ENCODE measurements at places on chromosomes 2 and 18.

DNA sequence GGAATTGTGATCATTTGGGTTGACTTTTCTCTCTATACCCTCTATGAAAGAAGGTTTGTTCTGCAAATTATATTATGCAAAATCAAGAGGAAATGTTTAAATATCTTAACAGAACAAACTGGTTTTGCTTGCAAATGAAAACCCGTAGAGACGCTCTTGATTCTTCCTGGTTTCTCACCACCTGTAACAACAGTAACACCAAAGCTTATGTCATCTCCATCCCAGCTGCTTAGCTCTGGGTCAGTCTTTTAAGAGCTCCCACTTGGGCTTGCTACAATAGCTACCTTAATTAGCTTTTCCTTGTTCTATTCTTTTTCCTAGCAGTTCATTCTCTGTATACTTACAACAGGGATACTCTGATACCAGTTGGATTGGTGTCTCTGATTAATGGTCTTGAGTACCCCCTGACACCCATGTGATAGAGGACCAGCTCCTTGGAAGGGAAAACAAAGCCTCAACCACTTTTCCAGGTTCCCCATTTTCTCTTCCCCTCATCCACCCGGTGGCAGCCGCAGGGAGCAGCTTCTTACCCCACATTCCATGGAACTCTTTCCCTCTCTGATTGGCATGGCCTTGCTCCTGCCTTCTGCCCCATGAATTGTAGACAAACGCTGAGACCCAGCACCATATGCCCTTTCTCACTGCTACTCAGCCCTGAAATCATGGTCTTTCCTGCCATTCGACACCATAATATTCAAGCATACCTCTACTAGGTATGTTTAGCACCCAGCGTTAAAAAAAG lies 27.7 kb downstream of the TMEM182 start:
- no peak for DNase-seq

DNA sequence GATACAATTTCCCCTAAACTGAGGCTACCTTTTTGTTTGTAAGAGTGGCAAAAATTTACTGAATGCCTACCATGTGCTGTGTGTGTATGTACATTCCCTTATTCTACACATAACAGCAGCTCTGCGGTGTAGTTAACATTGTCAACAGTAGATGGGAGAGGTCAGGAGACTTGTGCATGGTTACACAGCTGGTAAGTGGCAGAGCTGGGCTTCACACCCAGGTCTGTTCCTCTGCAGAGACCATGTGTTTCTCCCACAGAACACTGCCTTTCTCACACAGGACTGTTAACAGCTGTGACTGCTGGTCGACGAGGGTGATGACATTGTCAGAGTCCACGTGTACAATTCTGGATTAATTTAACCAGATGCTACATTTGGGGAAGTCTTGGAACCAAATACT lies 49.1 kb downstream of the EML6 start:
- no peak for DNase-seq

DNA sequence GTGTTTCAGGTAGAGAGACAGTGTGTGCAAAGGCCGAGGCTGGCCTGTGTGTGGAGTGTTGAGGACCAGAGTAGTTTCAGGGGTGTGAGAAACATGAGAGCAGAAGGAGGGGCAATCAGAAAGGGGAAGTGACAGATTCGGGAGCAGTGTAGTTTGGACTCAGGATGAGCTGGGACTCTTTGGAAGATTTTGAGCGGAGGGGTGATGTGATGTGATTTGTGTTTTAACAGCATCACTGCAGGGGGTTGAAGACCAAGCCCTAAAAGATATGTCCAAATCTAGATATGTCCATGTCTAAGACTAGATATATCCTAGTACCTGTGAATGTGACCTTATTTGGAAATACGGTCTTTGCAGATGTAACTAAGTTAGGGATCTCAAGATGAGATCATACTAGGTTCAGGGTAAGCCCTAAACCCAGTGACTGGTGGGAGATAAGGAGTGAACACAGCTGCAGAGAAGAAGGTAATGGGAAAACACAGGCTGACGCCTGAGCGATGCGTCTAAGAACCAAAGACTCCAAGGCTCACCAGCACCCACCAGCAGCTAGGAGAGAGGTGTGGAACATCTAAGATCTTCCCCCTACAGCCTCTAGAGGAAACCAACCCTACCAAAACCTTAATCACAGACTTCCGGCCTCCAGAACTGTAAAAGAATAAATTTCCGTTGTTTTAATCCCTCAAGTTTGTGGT lies 38.5 kb upstream of the MYO3B start:
- DNase-seq = no peak

GRCh38 chr2:238155761-238156694 lies 2.7 kb upstream of the ERFE start:
- no peak for DNase-seq

DNA sequence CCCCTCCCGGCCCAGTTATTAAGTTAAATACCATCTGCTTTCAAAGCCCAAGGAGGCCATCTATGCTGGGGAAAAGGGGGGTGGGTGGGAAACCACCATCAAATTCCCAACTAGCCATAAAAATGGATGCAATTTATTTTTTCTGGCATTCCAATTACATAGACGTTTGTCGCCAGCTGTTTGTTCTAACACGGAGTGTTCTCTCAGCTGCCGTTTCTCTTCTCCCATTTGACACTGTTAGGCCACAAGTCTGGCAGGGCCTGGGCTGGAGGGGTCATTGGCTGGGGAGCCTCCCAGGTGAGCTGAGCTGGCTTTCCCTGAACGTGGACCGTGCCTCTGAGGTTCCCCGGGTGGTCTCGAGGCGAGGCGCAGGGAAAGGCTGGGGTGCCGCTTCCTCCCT lies 16.6 kb downstream of the ATOH8 start:
- DNase-seq = no peak

DNA sequence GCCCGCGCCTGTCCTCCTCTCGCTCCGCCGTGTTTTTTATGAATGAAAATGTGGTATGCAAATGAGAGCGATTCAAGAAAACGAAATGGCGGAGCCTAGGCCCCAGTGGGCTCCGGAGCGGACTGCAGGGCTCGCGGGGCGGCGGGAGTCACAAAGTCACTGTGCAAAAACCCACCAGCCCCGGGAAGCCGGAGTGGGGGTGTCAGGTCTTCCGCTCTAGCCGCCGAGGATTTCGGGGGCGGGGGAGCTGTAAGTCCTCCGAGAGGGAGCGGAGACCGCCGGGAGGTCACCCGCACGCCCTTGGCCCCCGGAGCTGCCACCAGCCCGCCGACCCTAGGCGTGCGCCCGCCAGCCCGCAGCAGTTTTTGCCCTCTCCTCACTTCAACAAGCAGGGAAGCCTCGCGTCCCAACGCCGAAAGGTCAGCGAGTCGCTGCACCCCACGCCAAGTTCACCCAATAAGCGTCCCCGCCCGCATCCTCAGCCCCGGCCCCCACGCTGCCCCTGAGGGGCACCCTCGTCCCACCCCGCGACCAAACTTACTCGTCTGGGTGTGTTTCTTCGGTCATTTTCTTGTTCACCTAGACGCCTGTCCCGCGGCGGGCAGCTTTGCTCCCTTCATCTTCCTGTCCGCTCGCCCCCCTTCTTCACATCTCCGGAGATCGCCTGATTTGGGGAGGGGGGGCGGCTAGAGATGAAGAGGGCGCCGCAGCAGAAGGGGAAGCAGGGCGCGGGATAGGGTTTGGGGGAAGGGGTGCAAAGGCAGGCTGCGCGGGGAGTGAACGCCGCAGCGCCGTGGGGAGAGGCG lies 775 bp downstream of the SPRED2 start:
- DNase-seq = peak; percentile 29

DNA sequence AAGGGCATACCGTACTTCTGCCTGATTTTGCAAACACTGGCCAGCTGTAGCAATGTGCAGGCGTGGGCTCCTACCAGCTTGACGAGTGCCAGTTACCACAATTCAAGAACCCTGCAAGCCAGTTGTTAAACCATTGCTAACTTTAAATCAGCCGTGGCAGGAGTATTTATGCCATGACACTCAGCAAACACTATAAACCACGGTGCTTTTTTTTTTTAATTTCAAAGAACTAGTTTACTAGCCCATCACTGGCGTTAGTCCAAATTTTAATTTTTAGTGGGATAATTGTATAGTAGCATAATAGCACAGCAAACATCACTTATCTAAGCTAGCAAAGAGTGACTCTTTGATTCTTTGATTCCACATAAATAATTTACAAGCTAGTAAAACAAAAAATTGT lies 111.1 kb downstream of the COL4A4 start:
- peak; percentile 95 for DNase-seq

DNA sequence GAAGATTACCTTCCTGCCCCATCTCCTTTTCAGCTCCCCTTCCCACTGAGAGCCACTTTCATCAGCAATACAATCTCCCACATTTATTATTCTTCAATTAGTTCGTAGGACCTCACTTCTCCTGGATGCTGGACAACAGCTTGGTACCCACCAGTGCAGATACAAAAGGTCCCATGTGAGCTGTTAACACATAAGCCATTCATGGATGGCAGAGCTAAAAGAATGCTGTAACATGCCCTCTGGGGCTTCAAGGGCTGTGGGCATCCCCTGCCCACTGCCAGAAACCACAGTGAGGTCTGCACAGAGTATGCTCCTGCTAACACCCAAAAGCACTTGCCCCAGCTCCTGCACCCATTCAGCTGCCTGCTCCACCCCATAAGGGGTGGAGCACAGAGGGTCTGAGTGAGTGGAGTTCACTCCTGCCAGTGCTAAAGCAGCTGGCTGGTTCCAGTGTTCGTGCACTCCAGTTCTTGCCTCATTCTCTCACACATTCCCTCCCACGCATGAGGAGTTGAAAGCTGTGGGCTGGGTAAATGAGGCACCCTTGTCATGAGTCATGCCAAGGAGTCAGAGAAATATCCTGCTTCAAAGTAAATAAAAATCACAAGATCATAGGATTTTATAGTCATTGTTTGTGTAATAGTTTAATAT lies 305.9 kb upstream of the TMEFF2 start:
- DNase-seq = no peak

Data from NCI-H1417 treated with DMSO at 0.1 percent for 48 hours (cell line).